ENCODE measurements at places on chromosomes 1 and 21.

DNA sequence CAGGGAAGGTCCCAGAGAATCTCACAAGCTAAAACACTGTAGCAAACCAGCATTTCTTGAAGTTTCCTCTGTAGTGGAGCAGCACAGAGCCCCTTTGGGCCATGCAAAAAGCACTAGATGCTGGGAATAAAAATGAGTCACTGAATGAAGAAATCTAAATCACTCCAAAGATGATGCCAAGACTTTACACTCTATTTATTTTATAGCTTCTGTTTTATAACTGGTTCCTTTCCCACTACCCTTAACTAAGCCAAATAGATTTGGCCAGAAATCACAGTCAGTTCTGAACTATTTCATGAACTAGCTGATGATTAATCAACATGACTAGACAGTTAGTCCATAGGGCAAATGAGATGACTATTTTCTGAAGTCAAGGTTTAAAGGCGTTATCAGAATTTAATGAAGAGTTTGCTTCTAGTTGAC lies 89.5 kb downstream of the SCMH1 start:
- DNase-seq: peak; percentile 37

DNA sequence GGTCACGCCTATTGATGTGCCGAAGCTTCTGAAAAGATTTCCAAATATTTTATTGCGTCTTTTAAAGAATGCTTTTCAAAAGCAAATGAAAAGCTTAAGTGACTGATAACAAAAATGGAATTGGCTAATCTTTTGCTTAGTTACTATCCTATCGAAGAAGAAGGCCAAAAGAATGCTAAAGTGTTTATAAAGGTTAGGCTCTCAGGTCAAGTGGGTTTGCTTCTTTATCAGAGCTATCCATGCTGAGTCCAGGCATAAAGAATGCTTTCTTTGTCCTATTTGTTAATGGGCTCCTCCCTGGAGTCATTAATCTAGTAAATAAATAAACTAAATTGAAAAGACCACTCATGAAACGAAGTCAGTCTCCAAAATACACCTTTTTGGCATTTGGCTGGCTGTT lies 133.4 kb upstream of the LYPLAL1 start:
- DNase-seq: no peak

- no peak for DNase-seq
Observed at GRCh38 chr1:87956072-87956471, 627.4 kb downstream of the LMO4 start.

DNA sequence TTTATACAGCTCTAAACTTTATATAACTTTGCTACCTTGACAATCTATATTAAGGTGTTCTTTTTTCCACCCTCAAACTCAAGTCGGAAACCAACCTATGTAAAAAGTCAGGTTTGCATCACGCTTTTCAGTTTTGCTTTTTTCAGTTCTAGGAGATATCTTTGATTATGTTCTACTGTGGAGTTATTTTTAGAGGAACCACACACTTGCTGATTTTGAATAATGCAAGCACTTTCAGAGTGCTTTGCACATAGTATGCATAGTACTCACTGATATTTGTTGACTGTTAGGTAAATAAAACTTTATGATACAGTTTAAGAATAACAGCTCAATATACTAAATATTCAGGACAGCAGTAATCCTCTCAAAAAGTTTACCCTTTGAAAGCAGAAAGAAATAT lies 564.2 kb upstream of the ZRANB2 start:
- no peak for DNase-seq

DNA sequence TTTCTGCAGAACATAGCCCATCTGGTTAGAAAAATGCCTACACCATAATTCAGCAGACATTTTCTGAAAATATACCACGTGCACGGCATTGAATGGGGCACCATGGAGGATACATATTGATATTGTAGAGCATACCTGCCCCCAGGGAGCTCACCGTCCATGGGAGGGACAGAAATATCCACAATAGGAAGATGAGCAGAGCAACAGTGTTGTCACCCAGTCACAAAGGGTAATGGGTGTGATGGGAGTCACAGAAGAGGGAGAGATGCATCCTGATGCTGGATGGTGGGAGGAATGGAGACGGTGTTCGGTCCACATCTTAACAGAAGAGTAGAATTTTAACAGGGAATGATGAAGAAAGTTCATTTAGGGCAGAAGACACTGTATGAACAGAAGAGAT lies 51.4 kb downstream of the ATP1A1 start:
- DNase-seq: no peak

- peak; percentile 37 for DNase-seq
Observed at GRCh38 chr1:153985341-153985912, 712 bp downstream of the RAB13 start.

GRCh38 chr1:160460683-160461287 lies 60.4 kb downstream of the VANGL2 start:
- no peak for DNase-seq

DNA sequence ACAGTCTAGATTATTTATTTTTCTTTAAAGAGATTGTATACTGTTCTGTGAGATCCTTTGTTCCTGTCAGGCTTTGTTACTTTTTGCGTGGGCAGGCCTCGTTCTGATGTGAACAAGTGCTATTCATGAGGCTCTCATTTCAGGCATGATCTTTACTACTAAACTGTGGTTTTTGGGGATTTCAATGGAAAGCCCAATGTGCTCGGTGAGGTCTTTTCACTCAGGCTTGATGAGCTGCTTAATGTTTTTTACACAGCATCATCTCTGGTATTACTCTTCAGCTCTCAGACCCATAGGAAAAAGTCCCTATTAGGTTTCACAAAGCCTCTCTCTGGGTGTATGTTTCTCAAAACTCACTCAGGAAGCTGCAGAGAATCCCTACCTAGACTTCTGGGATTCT lies 419.4 kb downstream of the GPATCH2 start:
- DNase-seq: no peak

DNA sequence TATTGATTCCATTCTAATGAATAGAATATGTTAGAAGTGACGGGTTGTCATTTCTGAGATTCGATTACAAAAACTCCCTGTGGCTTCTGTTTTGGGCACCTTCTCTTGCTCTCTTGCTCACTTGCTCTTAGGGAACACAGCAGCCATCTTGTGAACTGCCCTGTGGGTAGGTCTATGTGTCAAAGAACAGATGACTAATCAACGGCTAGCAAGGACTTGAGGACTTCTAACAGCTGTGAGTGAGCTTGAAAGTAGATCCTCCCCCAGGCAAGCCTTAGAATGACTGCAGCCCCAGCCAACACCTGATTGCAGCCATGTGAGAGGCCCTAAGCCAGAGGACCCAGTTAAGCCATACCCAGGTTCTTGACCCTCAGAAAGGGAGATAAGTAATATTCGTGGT lies 49.3 kb downstream of the AZIN2 start:
- DNase-seq: no peak

- no peak for DNase-seq
Observed at GRCh38 chr21:29406385-29406784, 107.7 kb downstream of the BACH1 start.

GRCh38 chr1:61392409-61393242 lies 310.3 kb downstream of the NFIA start:
- no peak for DNase-seq

DNA sequence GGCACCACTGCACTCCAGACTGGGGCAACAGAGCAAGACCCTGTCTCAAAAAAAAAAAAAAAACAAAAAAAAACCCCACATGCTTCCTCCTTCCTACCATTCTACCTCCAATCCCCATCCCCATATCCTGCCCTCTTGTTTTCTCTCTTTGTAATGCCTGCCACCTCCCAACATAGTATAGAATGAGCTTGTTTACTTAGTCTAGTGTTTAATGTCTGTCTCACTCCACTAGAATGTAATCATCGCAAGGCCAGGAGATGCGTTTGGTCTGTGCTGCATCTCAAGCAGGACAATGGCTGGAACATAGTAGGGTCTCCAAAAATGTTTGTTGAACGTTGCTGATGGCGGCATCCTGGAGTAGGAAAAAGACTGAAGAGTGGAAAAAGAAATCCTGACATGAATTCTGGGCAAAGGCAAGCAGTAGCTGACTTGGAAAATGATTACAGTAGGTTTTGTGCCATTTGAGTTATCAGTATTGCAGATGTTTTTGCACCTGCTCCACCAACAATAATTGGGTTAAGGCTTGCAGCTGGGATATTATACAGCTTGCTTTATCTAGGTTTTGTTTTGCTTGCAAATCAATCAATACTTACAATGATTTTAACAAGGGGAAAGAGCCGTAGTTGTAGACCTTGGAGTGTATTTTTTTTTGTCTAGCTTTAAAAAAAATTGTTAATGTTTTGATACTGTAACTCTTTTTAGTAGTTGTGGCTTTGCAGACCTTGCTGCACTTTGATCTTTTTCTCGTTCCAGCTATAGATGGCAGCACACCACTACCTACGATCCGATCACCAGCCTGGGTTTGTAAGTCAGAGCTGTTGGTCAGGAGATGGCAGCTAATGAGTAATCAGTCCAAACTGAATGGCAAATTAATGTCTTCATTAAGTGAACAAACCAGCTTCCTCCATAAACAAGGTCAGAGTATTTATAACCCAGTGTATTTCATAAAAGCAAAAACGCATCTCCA lies 62.4 kb downstream of the BACH1 start:
- DNase-seq: no peak

GRCh38 chr1:229091721-229092136 lies 179.2 kb upstream of the RAB4A start:
- no peak for DNase-seq

- DNase-seq: no peak
Observed at GRCh38 chr1:117679868-117680267, 74.0 kb downstream of the TENT5C start.

GRCh38 chr21:39660191-39660980 lies 47.6 kb downstream of the B3GALT5 start:
- DNase-seq: peak; percentile 38

DNA sequence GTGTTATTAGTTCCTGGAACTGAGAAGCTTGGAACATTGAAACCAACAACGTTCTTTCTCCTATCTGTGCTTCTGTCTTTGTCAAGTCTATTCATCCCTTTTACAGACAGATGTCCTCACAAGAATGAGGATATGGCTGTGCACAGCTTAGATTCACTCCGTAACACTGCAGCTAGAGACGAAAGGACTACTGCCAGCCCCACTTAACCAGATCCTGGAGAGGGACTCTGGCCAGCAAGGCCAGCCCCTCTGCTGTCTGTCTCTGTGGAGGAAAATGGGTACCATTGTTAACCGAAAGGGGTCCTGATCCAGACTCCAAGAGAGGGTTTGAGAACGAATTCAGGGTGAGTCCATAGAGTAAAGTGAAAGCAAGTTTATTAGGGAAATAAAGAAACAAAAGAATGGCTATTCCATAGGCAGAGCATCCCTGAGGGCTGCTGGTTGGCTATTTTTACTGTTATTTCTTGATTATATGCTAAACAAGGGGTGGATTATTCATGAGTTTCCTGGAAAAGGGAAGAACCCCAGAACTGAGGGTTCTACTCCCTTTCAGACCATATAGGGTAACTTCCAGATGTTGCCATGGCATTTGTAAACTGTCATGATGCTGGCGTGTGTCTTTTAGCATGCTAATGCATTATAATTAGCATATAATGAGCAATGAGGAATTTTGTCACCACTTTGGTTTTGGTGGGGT lies 17.4 kb upstream of the USP24 start:
- DNase-seq: no peak

DNA sequence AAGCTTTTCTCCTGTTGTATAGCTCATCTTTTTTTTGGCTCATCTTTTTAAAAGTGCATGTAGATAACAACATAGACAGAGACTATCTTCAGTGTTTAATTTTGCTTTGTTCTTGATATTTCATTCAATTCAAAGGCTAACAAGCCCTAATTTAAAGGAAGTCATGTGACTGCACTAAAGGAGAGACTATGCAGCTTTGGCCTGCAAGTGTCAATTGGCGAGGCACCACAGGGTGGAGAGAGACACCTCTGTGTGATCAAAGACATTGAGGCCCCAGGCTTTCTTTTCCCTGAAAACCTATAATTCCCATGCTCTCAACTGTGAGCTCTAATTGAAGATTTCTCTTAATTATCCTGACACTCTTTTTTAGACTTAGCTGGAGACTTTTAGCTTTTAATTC lies 53.6 kb downstream of the CHODL start:
- DNase-seq: no peak

- DNase-seq: no peak
Observed at GRCh38 chr21:14673649-14674048, 127.5 kb upstream of the SAMSN1 start.

DNA sequence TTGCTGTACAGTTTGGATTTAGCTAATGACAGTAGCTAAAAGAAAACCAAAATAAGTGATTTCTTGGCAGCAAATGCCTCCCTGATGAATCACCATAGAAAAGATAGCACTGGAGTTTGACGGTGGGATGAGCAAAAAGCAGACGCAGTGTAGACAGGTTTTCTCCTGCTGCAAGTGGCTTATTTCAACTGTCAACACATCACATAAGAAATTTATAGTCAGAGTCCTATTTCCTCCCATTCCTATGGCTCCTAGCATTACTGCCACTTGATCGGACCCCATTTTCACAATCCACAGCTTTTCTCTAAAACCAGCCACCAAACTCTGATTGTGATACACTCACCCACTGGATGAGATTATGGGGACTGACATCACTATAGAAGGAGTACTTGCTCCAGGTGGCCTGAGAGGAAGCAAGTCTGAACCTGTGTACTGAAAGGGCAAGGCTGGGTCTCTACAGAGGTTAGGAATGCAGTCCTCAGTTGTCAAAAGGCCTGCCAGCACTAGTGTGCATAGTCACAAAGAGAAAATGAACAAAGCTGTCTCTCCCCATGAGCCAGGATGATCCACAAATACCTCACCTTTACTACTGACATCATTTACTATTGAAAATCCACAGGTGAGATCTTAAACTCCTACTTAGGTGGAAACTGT lies 359.8 kb downstream of the LTN1 start:
- DNase-seq: peak; percentile 25

DNA sequence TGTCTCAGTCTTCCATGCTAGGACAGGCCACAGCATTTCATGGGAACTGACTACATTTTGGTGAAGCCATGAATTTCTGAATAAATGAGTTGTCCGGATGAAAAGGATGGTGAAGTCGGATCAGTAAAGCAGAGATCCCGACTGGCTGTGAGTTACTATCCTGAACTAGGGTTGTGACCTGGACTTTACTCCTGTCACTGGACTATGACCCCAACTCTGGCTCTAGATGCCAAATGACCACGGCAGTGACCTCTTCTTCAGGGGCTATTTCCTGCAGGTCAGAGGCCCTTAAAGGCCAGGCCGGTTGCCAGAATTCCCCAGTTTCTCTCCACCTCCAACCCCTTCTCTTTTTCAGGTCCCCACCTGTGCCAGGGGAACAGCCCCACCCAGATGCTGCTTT lies 1.7 kb upstream of the NECTIN4 start:
- DNase-seq: no peak

- no peak for DNase-seq
Observed at GRCh38 chr1:197521118-197521739, 253.2 kb downstream of the CRB1 start.

- no peak for DNase-seq
Observed at GRCh38 chr1:167770127-167770526, 48.3 kb downstream of the MPZL1 start.

GRCh38 chr1:64535938-64536835 lies 66.3 kb downstream of the CACHD1 start:
- DNase-seq: no peak

- DNase-seq: peak; percentile 6
Observed at GRCh38 chr1:245091818-245092637, 62.8 kb upstream of the KIF26B start.

DNA sequence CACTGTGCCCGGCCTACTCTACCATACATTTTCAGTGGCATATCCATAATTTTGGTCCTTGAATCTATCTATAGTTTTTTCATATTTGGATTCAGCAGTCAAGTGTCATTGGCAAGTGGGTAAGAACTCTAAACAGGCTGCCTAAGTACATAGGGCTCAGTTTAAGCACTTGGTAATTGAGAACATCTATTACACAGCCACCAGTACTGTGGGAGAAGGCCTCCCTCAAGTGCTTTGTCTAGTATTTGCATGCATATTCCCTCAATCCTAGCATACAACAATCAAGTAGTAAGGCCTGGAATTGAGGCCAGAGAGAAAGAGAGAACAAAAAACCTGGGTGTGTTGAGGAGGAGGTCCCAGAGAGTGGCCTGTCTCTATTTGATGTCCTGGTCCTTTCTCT lies 325.2 kb downstream of the USP25 start:
- no peak for DNase-seq

Data from skin of body (tissue), 3 donors.